IMR-90 (cell line): ENCODE measurements at places on chromosomes 5 and 9. TPM values are rescaled to one million over a fixed set of nuclear protein-coding genes. Genes with fewer than 3 reads are reported as not detected.

Gene DEPDC1B
- total RNA-seq: 9.3 and 10.0 TPM in 2 replicates

Gene CENPK
- 5.6 and 13.6 TPM in 2 replicates for total RNA-seq

Gene ENC1
- total RNA-seq: 55.8 and 70.8 TPM in 2 replicates

Gene SH2D3C
- total RNA-seq: under 0.01 and 0.28 TPM in 2 replicates

GRCh38 chr5:4229414-4230292, 634.0 kb downstream of the IRX1 start:
- no peak for DNase-seq

- DNase-seq: no peak
Measured at GRCh38 chr5:117417501-117417900, 842.9 kb upstream of the SEMA6A start.

DNA sequence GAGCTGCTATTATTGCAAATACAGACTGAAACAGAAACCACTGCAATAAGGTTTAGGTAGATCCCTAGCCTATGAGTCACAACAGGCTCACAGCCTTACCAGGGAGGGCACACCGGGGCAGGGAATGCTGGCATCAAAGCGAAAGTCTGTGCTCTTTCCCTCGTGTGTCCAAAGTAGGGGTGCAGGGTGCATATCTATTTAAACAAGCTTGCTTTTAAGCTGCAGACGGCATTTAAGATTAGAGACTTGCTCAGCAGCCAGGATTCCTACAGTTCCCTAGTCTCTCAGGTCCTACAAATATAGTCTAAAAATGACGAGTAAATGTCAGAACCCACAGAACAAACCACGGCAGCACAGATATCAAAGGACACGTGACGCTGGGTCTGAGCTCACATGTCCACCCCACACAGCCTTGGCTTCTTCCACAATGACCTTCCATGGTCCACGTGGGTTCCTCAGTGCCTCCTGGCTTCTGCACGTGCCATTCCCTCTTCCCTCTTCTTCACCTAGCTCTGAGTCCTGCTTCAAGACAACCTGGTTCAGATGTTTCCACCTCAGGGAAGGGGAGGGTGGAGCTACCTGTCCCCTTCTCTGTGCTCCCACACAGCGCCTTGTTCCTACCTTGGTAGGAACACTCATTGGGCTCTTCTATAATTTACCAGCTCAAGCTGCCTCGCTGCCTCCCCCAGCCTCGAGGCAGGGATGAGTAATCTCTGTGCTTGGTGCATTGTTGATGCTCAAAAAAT, 193.2 kb downstream of the MAPKAP1 start:
- peak; percentile 81 for DNase-seq

DNA sequence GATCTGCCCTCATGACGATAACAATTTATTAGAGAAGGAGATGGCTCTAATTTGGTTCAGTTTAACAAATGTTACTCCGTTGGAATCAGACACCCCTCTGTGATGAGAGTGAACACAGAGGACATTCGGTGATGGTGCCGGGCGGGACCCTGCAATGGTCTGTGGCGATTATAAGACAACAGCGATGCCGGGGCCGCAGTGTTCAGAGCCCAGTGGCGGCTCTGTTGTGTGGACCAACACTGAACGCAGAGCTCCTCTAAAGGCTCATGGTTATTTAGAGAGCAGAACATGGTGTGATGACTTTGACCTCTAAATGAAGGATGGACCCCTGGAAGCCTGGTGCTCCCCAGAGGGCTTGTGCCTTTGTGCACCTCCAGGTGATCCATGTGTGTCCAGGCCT, 21.2 kb downstream of the UBE2QL1 start:
- no peak for DNase-seq

- no peak for DNase-seq
Measured at GRCh38 chr9:21828853-21829410, 26.5 kb downstream of the MTAP start.
